Stimulated activated CD8-positive, alpha-beta memory T cell treated with anti-CD3 and anti-CD28 coated beads, Interleukin-2, amount 100 ng/mL, for 1 hour (primary cell): ENCODE measurements at places on chromosomes 4 and X.

- no peak for DNase-seq
These were observed 2.7 kb downstream of the TFE3 start for GRCh38 chrX:49040376-49040955.

DNA sequence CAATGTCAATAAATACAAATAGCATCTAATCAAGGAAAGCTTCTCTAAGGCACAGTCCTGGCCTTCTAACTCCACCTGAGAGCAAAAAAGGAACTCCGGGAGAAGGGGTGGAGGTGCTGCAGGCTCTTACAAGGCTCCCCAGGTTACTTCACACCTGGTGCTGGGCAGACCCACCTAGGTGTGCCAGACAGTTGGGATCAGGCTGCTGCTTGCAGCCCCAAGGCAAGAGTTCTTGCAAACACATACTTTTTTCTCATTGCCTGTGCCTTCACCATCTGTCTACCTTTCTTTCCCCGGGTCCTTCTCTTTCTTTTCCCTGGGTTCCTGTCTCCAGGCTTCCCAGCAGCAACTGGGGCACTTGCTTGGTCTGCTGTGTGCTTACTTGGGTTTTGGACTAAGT lies 81.4 kb upstream of the STIM2 start:
- no peak for DNase-seq

DNA sequence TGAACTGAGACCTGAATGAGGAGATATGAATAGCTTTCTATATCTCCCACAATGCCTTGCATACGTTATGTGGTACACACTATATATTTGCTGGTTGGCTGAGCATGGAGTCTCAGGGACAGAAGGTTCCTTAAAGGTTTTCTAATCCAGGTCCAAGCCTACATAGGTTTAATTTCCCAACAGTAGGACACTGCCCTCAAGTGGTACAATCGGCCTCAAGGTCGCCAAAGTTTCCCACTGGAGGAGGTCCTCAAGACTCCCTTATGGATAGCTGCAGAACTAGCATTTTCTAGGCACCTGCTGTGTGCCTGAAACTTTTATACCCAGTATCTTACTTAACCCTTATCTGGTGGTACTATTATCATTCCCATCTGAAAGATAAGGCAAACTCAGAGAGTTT lies 21.0 kb upstream of the EFNB1 start:
- DNase-seq = no peak

DNA sequence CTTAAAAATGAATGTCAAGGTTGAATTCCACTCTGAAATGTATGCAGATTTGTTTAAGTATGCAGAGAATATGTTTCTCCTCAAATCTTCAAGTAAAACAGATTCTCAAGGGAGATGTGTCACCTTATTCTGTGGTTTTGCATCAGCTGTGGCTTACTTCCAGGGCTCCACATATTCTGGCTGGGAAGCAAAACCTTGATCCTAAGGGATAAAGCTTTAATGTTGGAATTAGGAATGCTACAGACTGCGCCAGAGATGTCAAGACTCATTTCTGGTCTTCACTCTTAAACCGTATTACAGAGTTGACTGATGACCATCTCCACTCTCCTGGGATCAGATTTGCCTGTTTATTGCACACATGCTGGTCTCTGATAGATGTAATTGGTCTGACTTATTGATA lies 143.9 kb upstream of the DIPK2B start:
- DNase-seq = no peak

- no peak for DNase-seq
These were observed 75.7 kb upstream of the GUCY1A1 start for GRCh38 chr4:155590796-155591585.

- DNase-seq = no peak
These were observed 10.0 kb upstream of the PLK4 start for GRCh38 chr4:127870688-127871087.

- no peak for DNase-seq
These were observed 613.1 kb upstream of the HS3ST1 start for GRCh38 chr4:12041828-12042227.
